ENCODE measurements at places on chromosomes 5 and 9.

DNA sequence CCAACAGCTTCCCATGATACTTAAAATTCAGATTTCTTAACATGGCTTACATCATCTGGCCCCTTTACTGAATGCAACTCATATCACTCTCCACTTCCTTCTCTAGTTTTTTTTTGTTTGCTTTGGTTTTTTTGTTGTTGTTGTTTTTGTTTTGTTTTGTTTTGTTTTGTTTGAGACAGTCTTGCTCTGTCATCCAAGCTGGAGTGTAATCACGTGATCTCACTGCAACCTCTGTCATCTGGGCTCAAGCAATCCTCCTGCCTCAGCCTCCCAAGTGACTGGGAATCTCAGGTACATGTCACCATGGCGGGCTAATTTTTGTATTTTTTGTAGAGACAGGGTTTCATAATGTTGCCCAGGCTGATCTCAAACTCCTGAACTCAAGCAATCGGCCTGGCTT, 41.4 kb downstream of the CPLANE1 start:
- DNase-seq = no peak

DNA sequence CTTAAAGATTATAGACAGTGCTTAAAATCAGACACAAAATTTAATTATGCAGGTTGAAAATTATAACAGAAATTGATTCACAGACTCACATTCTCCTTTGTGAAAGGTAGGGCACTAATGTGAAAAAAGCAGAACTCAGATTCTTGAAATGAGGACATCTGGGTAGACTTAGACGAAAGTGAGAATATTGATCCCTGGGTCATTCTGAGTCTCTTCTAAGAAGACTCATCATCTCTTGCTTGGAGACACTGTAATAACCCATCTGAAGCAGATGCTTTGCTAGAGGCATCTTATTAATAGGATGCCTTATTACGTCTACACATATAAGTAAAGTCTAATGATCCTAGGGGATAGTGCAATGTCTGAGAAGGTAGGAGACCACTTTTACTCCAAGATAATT, 274.4 kb downstream of the HINT1 start:
- no peak for DNase-seq

DNA sequence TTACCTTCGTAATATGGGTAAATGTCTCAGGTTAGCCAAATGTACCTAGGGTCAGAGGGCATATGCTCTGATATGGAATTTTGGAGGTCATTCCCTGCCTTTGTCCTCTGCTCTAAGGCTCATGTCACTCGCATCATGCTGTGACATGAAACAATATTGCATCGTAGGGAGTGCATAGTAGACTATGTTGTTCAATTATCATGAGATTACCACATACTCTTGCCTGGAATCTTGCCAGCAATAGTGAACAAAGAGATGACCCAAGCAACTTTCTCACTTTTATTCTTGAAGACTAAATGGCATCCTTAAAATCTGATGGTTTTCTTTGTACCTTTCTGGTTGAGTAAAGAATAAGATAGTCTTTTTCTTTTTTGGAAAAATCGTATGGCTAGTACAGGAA, 27.6 kb downstream of the ZNF462 start:
- no peak for DNase-seq

DNA sequence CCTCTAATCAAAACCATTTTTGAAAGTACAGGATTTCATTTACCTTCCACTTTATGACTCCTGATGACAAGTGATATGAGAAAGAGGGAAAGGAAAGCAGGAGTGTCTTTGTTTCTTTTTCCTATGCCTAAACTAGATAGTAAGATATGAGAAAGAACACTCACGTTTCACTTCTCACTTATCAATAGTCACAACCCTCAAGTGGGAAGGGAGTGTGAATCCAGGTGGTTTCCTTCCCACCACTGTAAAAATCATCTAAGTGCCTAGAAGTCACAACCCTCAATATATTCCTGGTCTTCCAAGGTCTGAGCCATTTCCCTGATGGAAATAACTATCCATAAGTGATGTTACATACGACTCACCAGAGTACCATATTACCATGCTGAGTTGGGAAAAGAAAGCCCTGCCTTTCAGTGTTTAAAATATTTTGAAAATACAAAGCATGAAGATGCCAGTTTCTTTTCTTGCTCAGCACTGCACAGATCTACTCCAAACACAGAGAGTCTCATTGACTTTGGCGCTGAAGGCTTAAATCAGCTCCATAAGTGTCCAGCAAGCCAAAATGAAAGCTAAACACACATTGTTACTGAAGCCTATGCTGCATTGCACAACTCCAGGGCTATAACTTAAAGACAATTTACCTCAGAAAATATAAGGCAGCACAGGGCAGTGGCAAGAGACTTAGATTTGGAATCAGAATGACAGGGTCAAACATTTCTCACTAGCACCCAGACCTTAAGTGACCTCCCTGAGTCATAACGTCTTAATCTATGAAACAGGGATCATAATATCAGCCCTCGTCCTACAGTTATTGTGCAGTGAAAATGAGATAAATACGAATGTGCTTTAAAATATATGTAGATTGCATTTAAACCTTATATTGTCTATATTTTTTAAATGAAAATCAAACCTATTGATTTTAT, 301.2 kb downstream of the KIAA0825 start:
- DNase-seq = no peak

GRCh38 chr5:27810458-27810857, 772.1 kb upstream of the CDH9 start:
- DNase-seq = no peak

DNA sequence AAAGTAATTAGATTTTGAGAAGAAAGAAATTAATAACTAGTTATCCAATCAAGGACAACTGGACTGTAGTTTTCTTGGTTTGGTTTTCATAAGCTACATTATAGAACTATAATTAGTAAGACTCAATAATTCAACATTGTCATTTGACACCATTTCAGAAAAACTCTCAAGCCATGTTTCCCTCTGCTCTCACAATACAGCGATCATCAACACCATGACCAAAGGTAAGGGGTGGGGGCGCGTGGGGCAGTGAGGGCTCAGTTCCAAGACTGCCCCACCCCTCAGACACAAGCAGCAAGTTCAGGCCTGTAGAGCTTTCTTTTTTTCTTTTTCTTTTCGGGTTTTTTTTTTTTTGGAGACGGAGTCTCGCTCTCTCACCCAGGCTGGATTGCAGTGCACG, 6.4 kb downstream of the CMBL start:
- DNase-seq = peak; percentile 70

DNA sequence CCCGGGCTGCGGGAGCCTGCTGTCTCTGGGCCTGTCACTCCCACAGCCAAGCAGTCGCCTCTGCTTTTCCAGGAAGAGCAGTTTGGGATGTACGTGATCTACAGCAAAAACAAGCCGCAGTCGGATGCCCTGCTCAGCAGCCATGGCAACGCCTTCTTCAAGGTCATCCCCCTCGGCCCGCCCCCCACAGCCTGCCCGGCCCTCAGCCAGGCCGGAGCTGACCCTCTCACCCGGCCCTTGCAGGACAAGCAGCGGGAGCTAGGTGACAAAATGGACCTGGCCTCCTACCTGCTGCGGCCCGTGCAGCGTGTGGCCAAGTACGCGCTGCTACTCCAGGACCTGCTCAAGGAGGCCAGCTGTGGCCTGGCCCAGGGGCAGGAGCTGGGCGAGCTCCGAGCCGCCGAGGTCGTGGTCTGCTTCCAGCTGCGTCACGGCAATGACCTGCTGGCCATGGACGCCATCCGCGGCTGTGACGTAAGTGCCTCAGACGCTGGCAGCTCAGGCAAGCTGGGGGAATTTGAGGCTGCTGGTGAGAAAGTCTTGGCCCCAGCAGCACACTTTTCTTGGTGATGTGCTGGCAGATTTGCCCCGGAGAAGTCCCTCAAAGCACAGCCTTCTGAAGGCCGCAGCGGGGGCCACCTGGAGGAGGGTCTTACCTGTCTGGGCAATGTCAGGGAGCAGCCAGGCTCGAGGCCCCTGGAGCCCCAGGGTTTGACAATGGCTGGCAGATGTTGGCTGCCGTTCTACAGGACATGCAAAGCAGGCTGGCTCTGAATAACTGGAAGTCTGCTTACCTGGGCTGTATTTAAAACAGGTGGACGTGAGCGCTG, 20.1 kb upstream of the LRRC14B start:
- DNase-seq = no peak

DNA sequence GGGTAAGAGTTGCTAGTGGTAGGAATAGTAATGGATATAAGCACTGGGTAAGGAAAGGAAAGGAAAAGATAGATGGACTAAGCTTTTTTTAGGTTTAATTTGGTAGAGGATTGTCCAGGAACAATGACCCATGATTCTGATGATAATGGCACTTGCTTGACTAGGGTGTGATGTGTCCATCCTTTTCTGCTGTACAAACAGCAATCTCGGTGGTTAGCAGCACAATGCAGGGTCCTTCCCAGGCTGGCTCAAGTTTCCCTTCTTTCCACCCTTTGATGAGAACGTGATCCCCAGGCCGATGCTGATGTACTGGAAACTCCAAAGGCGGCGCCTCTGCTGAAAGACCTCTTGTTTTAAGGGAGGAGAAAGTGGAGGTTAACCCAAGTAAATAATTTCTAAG, 105.3 kb downstream of the TMEM167A start:
- DNase-seq = no peak

- no peak for DNase-seq
Observed at GRCh38 chr9:34010979-34011378, 37.7 kb downstream of the UBAP2 start.

- no peak for DNase-seq
Observed at GRCh38 chr9:113600871-113601614, 137.5 kb downstream of the RGS3 start.

DNA sequence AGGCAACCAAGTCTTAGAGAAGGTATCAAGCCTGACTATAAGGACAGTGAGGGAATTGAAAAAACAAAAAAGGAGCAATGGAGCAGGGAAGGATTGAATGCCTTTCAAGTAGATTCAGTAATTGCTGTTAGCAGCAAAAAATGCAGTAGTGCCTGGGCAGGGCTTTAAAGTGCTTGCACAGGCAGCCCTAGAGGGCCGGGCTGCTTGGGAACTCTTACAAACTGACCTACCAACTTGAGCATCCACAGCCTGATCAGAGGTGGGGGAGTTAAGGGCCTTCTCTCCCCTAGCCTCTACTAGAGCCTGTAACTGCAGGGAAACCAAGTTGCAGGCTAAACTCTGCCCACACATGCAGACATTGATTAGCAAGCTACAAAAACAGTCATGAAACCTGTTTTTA, 19.4 kb downstream of the FXN start:
- DNase-seq = no peak

GRCh38 chr5:124478264-124478663, 268.2 kb downstream of the ZNF608 start:
- no peak for DNase-seq

DNA sequence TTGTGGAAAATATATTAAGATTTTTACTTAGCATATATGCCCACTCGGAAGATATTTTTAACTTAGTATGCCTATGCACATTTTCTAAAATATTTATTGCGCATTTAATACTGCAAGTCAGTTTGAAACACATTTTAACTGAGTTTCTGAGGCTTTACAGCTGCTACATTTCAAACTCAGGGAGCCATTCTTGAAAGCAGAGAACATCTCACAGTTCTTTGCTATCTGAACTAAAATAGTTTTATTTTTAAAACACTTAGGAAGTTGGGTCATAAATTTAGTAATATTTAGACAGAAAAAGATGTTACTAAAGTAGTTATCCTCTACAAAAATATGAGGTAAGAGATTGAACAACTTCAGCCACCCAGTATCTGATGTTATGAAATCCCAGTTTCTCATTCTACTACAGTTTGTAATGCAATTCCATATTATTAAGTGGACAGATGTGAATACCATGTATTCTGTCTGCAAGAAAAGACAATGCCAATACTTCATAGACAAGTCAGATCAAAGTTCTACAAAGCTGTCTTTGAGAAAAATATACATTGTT, 409.9 kb upstream of the EDIL3 start:
- no peak for DNase-seq

- no peak for DNase-seq
Observed at GRCh38 chr5:78467752-78468357, 107.4 kb downstream of the SCAMP1 start.

DNA sequence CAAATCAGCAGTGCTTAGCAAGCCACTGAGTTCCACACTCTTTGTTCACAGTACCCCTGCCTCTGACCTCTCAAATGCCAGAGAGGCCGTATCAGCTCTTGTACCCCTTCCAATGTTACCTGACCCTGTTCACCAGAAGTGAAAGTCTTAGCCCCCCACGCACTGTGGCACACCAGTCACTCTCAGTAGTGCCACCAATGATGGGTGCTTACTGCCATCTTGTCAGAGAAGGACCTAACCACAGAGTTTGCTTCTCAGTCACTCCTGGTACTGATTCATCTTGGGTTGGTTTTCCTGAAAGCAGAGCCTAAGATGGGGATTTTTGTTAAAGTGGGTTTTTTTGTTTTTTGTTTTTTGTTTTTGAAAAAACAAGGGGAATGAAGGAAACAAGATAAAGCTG, 28.8 kb upstream of the PANK3 start:
- DNase-seq = no peak

DNA sequence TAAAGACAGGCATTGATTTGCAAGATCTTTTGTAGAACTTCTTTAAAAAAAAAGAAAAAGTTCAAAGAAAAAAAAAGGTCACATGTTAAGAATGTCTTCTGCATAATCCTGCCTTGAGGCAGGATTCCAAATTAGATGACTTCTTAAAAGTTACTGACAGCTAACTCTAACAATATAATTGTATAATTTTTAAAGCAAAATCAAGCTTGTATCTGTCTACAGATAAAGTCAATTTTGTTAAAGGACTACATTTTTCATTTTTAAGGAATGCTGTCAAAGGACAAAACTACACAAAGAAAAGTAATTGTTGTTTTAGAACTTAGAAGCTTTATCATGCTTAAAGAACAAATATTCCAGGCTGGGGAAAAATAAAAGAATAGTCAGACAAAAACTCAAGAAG, 57.8 kb downstream of the MPDZ start:
- no peak for DNase-seq

Measured in NCI-H2081 treated with DMSO at 0.1 percent for 48 hours (cell line).